ENCODE measurements at places on chromosomes 12 and 14.

DNA sequence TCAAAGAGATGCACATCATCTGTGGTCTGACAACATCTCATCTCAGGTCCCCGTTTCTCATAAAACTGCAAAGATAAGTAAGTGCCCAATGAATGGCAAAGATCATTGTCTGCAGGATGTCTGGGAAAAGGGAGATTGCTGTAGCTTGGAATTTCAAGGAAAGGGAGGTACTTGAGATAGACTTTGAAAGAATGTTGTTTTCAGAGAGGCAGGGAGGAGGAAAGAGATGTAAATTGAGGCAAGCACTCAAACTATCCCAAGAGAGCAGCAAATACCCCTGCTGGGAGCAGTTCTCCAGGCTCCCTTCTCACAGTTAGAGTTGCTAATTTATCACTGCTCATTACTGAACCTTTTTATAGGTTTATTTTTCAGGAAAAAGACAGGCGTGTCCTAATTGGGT, 107.1 kb downstream of the MYRFL start:
- DNase-seq, result no peak

DNA sequence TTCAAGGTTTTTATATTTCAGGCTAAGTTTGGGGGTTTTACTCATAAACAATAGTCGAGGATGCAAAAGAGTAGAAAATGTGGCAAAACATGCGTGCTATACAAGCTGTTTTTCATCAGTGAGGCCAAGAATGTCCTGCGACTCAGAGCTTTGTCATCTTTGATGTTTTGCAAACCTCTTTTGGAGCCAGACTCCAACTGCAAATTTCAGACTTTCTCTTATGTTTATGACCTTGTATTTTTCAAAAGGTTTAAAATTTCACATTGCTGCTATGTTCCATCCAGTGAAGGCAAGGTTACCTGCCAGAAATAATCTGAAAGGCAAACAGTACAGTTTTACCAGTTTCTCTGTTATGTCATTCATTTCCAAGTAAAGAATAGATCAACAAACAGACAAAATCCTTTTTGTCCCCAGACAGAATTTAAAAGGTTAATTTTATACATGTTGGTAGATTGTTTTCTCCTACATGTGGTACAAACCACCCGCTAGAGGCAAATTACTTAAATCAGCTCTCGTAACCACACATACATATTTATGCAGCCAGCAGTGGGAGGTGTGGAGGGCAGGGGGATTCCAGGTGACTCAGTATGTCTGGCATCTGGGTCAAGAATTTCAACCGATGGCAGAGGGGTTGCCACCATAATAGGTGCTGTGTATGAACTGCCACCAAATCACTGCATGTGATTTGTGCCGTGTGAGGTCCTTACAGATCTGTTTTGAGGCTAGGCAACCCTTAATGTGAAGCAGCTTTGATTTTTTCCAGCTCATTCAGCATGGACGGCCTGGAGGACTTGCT, 119.8 kb upstream of the CPM start:
- DNase-seq, result no peak

- no peak for DNase-seq
Observed at GRCh38 chr14:38040411-38040810, 167.3 kb upstream of the SSTR1 start.

DNA sequence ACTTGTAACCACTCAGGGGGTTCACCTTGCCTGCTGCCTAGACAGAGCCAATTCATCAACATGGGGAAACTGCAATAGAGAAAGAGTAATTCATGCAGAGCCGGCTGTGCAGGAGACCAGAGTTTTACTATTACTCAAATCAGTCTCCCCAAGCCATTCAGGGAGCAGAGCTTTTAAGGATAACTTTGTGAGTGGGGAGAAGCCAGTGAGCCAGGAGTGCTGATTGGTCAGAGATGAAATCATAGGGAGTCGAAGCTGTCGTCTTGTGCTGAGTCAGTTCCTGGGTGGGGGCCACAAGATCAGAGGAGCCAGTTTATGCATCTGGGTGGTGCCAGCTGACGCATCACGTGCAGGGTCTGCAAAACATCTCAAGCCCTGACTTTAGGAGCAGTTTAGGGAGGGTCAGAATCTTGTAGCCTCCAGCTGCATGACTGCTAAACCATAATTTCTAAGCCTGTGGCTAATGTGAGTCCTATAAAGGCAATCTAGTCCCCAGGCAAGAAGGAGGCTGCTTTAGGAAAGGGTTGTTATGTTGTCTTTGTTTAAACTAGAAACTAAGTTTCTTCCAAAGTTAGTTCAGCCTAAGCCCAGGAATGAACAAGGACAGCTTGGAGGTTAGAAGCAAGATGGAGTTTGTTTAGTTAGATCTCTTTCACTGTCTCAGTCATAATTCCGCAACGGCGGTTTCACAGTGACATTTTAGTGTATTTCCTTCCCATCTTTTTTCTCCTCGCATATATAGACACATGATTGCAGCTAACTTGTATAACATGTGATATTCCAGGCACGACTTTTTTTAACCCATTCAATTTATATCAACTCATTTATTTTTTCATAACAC, 68.9 kb upstream of the NCOR2 start:
- DNase-seq, result peak; percentile 47

DNA sequence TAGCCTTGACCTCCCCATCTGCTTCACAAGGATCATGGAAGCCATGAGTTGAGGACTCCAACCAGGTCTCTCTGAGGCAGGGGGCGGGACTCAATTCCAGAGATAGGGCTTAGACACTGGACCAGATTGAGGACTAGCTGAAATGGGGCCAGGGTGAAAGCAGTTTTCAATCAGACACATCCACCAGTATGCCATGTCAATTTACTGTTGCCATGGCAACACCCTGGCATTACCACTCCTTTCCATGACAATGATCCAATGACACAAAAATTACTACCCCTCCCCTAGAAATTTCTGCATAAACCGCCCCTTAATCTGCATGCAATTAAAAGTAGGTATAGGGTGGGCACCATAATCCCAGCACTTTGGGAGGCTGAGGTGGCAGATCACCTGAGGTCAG, 18.6 kb upstream of the DCAF5 start:
- no peak for DNase-seq

- no peak for DNase-seq
Observed at GRCh38 chr12:79366374-79366773, 324.4 kb downstream of the PAWR start.

GRCh38 chr14:94770251-94770749, 387 bp upstream of the GSC start:
- no peak for DNase-seq

- no peak for DNase-seq
Observed at GRCh38 chr12:128906485-128907137, 53.3 kb downstream of the GLT1D1 start.

DNA sequence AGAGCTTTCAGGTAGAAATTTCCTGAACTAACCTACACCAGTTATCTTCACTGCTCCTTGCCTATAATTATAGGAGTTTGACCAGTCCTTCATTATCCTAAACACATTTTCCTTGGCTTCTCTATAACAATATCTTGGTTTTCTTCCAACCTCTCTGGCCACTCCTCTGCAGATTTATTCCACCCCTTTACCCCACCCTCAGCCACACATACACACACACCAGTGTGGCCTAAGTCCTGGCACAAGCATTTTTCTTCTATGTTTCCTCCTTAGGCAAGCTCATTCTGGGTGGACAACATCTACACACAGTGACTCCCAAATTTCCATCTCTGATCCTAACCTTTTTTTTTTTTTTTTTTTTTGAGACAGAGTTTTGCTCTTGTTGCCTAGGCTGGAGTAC, 25.1 kb downstream of the CDK17 start:
- no peak for DNase-seq

DNA sequence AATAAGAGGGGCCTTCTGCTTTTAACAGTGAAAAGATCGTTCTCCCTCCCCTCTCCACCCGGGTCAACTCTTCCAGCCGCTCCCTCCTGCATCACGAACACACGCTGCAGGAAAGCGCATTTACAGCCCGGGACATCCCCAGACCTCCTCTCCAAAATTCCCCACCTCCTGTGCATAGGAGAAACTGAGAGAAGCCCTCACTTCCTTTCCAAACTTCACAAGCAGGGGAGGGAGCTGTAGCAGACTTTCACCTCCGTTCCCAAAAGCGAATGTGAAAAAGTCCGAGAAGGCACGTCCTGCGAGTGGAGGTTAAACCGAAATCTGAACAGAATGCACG, 513 bp downstream of the BCAT1 start:
- DNase-seq, result peak; percentile 36

DNA sequence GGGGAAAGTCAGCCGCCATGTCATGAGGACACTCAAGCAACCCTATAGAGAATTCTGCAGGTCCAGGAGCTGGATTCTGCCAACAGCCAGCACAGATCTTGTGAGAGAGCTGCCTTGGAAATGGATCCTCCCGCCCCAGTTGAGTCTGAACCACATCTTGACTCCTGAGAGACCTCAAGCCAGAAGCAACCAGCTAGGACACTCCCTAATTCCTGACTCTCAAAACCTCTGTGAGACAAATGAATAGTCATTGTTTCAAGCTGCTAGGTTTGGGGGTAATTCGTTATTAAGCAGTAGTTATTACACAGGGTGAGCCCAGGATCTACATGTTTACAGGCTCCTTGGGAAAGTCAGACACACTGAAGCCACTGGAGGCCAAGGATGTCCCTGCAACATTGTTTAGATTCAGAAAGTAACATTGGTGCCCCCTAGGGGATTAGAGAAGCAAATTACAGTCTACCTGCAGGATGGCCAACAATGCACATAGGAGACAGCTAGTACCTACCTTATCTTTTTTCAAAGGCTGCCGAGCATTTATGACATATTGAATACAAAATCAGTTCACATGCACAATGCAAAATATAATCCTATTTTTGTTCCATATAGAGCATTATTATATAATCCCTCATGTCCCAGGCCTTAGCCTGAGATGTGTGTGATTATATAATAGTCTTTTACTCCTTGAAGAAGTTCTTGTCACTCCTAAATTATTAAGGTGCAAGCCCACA, 57.9 kb upstream of the FICD start:
- DNase-seq, result no peak

- no peak for DNase-seq
Observed at GRCh38 chr12:25546318-25546717, 6.8 kb downstream of the LMNTD1 start.

DNA sequence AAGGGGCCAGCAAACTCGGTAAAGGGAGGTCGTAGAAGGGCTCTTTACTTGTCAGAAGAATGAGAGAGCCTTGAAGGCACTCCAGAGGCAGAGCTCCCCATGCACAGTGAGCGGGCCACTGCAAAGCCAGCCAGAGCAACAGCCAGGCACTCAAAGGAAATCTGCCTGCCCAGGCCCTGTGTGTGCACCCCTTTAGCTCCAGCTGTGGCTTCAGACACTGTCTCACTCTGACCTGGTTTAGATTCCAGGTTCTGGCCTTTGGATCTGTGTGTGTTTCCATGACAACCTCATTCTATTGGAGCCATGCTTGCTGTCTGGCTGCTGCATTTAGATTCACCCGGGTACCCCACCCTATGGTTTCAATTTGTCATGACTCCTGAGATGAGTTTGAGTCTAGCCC, 170.3 kb downstream of the CAPZA3 start:
- DNase-seq, result no peak

GRCh38 chr12:112801055-112801454, 9.5 kb downstream of the RPH3A start:
- DNase-seq, result no peak

GRCh38 chr14:91390165-91390778, 27.3 kb downstream of the CCDC88C start:
- DNase-seq, result no peak

GRCh38 chr12:71420775-71421406, 18.7 kb upstream of the LGR5 start:
- no peak for DNase-seq

- DNase-seq, result no peak
Observed at GRCh38 chr14:33454022-33454595, 496.8 kb downstream of the EGLN3 start.

GRCh38 chr12:124542021-124542949, 25.1 kb downstream of the NCOR2 start:
- DNase-seq, result no peak

DNA sequence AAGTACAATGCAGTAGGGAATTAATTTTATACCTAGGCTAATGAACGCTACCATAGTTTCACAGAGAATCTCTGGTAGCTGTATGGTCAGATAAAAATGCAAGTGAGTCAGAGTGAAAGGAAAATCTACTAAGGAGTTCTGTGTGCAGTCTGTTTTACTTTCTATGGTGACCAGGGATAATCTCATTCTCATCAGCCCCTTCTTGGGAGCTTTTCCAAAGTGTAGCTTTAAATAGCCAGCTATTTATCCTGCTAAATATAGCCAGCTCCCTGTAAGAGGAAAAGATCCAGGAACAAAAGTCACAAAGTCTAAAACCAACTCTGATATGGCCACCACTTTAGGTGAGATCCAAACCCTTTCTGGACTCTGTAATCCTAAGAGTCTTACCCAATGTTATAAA, 75.5 kb downstream of the TMEM116 start:
- DNase-seq, result no peak

GRCh38 chr12:107704041-107704440, 18.4 kb downstream of the PWP1 start:
- DNase-seq, result no peak

GRCh38 chr12:47717046-47717442, 8.2 kb downstream of the ENDOU start:
- DNase-seq, result peak; percentile 29

- DNase-seq, result no peak
Observed at GRCh38 chr12:70367258-70368141, 1.4 kb downstream of the KCNMB4 start.

DNA sequence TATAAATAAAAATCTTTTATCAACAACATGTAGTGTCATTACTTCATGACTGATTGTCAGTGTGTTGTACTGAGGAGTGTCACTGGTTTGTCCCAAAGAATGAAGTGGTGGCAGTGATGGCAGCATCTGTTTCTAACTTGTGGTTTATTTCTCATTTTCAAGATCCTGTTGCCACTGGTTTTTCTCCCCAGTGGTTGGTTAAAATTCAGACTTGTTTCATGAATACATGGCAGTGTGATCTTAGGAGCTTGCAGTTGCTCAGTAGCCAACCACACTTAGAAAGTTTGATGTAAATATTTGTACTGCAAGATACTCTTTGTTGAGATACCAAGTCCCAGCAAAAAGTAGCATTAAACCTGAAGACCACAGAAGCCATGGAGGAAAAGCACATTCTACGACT, 69.8 kb downstream of the PLEKHA5 start:
- no peak for DNase-seq

DNA sequence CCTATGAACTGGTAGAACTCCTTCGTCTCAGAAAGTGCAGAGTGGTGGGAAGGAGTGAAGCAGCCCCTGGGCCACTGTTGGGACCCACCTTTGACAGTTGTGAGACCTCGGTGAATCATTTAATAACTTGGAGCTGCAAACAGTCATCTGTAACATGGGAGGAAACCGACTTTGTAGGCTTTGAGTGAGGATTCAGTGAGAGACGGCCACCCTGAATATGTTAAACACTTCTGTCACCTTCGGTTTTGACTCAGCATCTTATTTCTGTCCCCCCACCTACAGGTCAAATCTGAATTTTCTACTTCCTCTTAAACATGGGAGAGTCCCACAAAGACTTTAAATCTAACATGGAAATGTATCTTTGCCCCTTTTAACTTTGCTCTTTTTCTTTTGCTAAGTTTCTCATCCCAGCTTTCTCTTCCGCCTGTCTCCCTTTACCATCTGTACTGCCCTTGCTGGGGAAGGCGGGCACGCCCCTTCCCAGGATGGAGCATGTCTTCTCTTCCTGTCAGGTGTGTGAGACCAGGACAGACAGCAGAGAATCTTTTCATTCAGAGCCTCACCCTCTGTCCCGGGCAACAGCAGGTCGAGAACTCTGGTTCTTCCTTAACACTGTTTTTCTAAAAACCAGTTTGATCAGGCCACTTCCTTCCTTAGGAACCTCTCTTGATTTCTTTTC, 37.1 kb downstream of the ZC3H14 start:
- no peak for DNase-seq

All from liver (tissue), 10 donors.